Activated CD4-positive, alpha-beta T cell treated with anti-CD3 and anti-CD28 coated beads, Interleukin-2, amount 50 U/mL, for 48 hours (primary cell): ENCODE measurements at places on chromosomes 16 and 17.

DNA sequence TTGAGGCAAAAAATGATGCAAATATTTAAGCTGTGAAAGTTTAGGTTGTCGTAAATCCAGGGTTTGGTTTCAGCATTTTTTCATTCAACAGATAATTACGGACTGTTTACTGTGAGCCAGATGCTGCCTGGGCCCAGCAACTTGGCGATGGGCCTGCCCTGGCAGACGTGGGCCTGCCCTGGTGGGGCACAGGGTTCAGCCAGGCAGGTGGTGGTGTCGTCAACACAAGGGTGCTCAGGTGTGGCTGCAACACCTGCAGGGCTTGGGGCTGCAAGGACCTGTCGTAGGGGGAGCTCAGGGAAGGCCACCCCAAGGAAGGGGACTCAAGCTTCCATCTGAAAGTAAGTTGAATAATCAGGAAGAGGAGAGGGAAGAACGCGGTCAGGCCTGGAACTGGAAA lies 15.1 kb downstream of the ZC3H18 start:
- no peak for DNase-seq

GRCh38 chr16:20674684-20675487 lies 22.6 kb downstream of the ACSM1 start:
- no peak for DNase-seq

GRCh38 chr17:69581061-69581961 lies 166.8 kb downstream of the MAP2K6 start:
- DNase-seq, result peak; percentile 16

GRCh38 chr17:12040478-12040877 lies 19.8 kb downstream of the MAP2K4 start:
- DNase-seq, result no peak

DNA sequence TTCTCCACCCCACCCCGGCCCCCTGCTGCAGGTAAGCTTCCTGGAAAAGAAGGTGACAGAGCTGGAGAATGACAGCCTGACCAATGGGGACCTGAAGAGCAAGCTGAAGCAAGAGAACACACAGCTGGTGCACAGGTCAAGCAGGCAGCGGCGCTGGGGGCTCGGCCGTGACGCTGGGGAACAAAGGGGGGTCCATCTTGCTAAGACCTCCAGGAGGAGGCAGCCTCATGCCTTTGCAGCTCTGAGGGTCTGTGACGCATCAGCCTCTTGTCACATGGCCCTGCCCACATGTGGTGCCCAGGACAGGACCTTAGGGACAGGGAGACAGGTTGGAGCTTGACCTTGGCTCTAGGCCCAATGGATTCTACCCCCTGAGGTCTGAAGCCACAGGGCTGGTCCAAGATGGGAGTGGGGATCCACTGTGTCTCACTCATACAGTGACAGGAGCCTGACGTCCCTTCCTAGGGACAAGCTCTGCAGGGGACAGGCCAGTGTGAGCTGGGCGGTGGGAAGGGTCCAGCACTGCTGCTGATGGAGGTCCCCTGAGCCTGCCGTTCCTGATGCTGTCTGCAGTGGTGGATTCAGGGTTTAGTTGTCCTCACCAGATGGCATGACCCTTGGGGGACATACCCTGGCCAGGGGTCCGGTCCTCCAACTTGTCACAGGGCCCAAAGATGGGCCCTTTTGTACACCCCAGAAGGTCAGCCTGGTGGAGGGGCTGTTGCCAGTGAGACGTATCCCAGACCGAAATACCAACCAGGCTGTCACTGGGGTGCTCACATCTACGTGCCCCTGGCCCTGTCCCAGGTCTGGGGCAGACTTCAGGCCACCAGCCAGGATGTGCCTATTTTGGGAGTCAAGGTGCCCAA lies 132.6 kb downstream of the RAB11FIP4 start:
- DNase-seq, result no peak

- peak; percentile 82 for DNase-seq
Measured at GRCh38 chr17:8994319-8994718, 27.0 kb upstream of the NTN1 start.

DNA sequence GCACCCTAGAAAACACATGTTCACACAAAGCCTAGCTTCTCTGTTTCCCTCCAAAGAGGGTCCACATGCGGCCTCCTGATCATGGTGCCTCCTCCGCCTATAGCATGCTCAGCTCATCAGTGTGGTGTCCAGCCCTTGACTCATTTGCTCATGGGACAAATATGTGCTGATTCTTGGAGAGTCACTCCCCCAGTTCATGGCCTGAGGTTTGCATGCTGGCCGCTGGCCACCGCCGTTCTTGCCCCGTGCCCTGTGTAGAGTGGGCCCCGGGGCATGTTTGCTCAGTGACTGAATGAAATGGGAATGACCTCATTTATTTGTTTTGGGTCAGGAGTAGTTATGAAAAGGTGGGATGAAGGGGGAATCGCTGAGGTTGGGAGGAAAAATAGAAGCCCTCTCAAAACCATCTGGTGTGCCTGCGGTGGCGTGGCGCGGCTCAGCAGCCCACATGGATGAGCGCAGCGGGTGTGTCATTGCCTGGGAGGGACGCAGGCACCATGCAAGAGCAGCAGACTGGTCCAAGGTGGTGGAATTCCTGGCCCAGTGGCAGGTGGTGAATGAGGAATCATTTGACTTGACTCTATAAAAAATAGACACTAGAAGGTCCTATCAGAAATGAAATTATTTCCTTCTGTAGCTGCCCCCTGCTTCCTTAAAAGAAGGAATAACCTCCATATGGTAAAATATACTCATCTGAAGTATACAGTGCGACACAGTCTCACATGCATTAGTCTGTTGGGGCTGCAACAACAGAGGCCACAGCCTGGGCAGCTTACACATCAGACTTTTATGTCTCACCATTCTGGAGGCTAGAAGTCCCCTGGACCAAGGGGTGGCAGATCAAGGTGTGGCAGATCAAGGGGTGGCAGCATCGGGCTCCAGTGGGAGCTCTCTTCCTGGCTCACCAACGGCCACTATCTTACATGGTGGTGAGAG lies 31.7 kb downstream of the CRISPLD2 start:
- DNase-seq, result no peak

DNA sequence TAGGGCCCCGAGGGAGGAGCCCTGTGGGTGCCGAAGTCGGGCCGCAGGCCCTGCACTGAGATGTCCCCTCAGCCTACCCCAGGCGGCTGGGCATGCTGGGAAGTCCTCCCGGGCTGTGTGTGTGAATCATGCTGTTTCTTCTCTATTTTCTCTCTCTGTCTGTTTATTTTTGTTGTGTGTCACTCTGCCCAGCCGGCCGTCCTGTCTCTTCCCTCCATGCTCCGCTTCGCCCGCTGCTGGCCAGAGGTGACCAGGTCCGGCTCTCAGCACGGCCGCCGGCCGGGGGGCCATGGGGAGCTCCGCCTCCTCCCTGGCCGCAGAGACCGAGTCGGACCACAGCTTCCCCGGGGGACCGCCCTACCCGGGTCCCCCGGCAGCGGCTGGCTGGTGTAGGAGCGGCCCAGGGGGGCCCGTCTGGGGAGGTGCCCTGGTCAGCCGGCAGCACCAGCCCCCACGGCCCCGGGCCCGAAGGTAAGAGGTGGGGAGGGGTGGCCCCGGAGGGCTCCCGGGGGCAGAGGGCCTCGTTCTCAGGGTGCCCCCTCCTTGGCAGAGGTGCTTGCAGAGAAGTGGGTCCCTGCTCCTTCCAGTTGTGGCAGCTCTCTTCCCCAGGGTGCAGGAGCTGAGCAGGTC lies 12.5 kb downstream of the CAPN15 start:
- no peak for DNase-seq

DNA sequence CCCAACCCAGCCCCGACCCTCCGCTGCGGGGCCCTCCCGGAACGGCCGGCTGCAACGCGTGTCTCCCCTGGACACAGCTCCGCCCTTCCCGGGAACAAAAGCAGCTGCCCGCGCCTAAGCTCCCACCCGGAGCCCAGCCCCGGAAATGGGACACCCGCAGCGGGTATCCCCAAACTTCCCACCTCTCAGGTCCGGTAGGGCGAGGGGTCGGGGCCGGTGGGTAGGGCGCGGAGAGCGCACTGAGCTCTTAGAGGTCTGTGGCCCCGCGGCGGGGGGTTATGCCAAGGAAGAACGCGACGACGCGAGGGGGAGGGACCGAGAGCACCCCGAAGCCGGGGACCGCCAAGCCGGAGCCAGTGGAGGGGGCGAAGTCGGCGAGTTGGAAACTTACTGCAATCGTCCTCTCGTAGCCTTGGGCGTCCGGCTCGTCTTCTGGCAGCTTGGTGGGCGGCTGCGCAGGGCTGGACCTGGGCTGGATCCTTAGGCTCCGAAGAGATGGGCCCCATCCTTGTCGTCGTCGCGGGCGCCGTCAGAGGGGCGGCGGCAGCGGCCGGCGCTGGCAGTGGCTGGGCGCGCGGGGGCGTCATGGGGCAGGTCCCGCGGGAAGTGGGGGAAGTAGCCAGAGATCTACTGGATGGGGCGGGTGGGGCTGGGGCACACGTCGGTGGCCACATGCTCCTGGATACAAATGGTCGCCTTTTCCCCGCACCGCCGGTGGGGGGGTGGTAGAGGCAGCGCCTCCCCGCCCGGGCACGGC lies 6.9 kb downstream of the USP6 start:
- DNase-seq, result no peak

DNA sequence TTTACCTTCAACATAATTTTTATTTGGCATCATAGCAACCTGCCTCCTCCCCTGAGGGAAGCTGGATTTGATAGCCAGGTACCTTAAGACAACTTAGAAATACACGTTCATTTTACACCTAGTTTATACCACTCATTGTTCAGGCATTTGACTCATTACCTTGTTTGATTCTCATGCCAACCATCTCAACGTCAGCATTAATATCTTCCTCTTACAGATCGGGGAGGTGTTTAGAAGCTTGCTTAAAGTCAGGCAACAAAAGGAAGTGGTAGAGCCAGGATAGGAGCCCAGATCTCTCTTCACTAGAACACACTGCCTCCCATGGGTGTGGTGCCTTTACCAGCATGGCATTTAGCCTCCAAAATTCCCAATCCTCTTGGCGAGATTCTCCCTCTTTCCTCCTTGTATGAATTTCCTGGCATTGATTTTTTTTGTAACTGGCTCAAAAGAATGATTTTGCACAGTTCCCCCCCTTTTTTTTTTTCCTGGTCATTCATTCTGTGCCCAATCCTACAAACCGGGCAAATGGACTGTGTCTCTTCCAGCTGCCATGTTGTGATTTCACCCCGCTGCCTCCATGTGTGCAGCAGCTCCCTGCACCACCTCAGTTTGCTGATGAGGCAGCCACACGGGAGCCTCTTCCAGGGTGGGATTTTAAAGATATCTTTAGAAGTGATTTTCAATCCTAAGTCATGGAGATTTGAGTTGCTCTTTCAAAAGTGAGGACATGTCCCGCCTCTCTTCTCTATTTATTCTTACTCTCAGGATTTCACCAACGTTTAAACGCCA lies 383.6 kb downstream of the UTP18 start:
- no peak for DNase-seq

GRCh38 chr17:12727881-12728280 lies 61.4 kb upstream of the ARHGAP44 start:
- no peak for DNase-seq

DNA sequence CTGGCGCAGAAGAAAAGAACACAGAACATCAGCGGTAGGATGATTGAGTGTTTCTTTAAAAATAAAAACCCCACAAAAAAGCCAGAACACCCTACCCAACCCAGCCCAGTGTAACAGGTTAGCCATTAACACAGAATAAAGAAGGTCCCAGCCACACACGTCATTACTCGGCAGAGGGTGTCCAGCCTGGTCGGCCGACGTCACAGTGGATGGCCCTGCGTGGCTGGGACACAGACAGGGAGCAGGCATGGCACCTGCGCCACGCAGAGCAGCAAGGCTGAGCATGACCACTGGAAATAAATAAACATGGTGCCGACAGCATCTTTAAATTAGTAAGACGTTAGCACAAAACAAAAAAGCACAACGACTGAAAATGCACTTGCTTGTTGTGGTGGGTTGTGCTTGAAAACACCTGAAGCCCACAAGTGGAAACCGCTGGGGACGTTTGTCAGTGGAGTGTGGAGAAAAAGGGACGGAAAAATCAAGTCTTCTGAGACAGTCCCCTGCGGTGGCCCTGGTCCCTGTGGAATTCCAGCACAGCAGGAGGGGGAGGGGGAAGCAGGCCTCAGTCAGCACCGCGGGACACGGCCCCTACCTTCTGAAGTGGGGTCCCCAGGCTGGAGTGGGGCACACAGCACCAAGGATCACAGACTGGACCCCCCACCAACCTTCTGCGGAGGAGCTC lies 39.2 kb downstream of the SLC7A5 start:
- no peak for DNase-seq

DNA sequence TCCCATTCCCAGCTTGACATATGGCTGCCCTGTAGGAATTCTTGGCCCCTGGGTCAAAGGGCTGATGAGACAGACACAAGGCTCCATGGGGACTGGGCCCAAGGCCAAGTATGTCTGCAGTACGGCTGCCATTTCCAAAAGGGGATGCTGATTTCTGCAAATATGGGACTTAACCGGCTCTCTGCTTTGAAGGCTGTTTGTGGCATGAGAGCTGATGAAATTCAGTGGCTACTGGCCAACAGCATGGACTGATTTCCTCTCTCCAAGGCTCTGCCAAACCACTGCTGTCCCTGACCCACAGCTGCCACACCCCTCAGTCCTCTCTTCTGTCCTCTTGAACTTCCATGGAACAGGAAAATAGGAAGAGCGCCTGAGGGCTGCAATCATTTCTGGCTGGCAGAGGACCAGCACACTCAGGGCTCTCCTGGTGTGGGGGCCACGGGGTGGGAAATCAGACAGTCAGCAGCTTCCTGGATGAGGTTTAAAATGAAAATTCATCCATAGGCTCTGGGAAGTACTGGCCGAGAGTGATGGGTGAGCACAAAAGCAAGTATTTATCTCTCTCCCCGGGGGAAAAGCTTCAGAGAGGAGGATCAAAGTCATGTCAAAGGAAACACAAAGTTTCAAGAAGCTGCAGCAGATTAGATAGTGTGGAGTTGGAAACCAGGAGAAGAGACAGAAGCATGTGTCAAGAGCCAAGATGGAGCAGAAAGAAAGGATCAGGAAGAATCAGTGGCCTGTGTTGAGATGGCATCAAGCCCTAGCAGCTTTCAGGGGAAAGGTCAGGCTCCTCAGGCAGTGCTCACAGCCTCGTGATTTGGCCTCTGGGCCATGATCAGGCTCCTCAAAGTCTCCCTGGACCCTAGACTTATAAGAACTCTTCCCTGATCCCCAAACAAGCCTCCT lies 64.1 kb upstream of the SREBF1 start:
- no peak for DNase-seq

- peak; percentile 30 for DNase-seq
Measured at GRCh38 chr16:67164599-67165061, at the start of gene HSF4. TSS of gene HSF4 (plus strand) at chr16:67164745. CDS start at chr16:67164812, 67 bp downstream.

GRCh38 chr17:62822080-62822904 lies 14.2 kb upstream of the MARCHF10 start:
- DNase-seq, result no peak

GRCh38 chr17:68446626-68447041 lies 10.7 kb downstream of the WIPI1 start:
- no peak for DNase-seq

DNA sequence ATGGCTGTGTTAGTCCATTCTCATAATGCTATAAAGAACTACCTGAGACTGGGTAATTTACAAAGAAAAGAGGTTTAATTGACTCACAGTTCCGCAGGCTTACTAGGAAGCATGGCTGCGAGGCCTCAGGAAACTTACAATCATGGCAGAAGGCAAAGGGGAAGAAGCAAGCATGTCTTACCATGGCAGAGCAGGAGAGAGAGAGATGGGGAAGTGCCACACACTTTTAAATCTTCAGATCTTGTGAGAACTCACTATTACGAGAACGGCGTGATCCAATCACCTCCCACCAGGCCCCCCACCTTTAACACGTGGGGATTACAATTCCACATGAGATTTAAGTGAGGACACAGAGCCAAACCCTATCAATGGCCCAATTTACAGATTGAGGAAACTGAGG lies 96.5 kb downstream of the SDK2 start:
- no peak for DNase-seq
